ENCODE measurements at places on chromosomes 1 and 21.

GRCh38 chr1:84286071-84286470, 15.4 kb upstream of the SAMD13 start:
- DNase-seq, result no peak

- no peak for DNase-seq
Measured at GRCh38 chr21:44847261-44848056, 26.0 kb downstream of the PTTG1IP start.

DNA sequence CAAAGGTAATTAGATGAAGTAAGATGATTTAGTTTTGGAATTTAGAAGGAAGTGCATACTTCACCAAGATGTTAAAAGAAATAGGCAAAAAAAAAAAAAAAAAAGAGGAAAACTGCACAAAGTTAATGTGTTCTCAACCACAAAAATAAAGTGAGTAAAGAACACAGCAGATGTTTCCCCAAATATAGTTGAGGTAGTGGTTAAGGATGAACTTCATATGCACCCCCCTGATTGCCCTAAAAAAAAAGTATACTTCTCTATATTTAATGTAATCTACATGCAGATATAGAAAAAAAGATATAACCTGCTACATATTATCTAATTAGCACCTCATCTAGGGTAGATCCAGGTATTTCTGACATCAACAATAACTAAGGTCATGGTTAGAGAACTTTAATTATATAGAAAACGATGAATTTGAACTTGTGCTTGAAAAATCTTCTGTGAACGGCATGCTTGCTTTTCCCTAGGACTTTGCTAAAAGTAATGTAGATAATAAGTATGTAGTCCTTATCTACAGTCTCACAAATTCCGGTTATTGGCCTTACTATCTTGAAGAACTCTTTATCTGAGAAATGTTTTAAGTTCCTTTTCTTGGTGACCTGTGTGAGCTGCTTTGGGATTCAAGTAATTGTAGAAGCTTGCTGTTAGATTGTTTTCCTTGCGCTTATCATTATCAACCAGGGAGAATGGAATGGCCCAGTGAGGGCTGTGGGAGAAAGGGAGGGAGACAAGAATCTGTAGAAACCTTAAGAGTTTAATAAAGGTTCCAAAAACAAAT, 70.1 kb upstream of the LRRC7 start:
- no peak for DNase-seq

- no peak for DNase-seq
Measured at GRCh38 chr1:71918630-71919029, 363.7 kb downstream of the NEGR1 start.

DNA sequence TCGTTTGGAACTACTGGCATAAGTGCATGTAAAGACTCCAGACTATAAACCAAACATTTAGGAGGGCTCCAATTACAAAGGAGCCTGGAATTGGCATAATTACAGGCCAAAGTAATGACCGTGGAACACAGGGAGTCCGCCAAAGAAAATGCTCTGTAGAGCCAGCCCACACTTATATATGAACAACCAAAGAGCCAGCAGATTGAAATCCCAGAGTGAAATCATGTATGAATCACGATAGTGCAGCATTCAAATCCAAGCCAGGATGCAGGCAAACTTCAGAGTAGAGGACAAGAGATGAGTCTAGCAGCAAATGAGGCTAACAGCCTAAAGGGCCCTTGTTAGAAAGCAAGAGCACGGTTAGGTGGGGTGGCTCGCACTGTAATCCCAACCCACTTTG, 13.1 kb downstream of the VPS26C start:
- no peak for DNase-seq

DNA sequence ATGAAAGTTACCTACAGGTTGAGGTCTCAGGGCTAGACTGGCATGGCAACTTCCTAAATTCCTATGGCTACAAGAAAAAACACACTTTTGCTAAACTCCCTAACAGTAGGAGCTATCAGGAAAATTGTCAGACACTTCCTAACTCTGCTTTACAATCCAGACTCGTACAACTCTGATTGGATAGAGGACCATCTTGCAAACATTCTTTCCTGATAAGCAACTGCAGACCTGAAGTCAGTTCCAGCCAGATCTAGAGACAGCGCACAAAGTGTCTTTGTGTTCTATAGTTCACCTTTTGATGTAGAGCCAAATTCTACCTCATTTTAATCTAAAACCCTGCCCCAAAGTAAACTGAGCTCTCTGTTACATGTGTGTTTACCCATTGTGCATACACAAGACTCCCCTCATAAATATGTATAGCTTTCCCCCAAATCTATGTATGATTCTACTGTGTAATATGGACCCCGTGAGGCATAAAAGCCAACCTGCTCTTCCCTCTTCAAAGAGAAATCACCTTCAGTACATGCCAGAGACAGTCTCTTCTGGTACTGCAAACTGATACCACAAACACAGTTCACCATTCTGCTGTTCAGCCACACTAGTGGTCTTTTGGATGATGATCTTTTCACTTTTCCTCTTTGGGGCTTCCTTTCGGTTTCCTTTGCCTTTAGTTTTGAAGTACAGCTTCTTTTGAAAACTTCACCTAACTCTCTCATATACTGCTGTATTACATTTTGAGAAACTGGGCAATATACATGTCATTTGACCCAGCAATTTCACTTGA, 21.7 kb downstream of the ZP4 start:
- DNase-seq, result no peak

GRCh38 chr1:72285074-72285425, 2.7 kb upstream of the NEGR1 start:
- DNase-seq, result no peak

DNA sequence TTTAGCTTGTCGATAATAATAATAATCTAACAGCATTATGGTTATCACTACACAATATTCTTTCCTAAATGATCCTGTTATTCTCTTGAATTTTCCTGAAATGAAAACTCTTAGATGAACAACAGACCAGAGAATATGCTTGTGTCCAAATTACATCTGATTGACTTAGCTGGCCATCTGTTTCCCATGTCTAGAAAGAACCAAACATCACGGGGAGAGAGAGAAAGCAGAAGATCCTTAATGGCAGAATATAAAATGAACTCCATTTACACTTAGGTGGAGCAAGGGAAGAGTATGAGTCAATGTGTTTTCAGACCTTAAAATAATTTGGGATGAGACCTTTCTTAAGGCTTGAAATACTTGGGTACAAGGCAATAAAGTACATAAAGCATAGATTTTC, 162.2 kb downstream of the DSCAM start:
- no peak for DNase-seq

GRCh38 chr1:201374364-201374763, 3.1 kb downstream of the TNNT2 start:
- no peak for DNase-seq

DNA sequence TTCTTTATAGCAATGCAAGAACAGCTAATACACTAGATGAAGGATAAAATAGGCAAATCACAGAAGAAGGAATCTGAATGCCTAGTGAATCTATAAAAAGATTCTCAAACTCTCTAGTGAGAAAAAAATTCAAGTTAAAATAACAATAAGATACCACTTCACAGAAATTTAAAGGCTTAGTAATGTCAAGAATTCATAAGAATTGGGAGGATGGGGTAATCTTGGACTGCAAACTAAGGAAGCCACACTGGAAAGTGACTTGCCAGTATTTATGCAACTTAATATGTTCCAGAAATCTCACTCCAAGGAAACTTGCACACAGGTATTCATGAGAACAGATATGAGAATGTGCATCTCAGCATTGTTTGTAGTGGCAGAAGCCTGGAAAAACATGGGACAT, 38.9 kb upstream of the PRRC2C start:
- no peak for DNase-seq

DNA sequence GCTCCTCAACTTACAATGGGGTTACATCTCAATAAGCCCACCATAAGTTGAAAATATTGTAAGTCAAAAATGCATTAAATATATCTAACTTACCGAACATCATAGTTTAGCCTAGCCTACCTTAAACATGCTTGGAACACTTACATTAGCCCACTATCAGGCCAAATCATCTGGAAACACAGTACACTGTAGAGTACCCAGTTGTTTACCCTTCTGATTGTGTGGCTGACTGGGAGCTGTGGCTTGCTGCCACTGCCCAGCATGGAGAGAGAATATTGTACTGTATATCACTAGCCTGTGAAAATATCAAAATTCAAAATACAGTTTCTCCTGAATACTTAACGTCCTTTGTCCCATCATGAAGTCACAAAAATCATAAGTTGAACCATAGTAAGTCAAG, 40.4 kb upstream of the FRRS1 start:
- DNase-seq, result no peak

DNA sequence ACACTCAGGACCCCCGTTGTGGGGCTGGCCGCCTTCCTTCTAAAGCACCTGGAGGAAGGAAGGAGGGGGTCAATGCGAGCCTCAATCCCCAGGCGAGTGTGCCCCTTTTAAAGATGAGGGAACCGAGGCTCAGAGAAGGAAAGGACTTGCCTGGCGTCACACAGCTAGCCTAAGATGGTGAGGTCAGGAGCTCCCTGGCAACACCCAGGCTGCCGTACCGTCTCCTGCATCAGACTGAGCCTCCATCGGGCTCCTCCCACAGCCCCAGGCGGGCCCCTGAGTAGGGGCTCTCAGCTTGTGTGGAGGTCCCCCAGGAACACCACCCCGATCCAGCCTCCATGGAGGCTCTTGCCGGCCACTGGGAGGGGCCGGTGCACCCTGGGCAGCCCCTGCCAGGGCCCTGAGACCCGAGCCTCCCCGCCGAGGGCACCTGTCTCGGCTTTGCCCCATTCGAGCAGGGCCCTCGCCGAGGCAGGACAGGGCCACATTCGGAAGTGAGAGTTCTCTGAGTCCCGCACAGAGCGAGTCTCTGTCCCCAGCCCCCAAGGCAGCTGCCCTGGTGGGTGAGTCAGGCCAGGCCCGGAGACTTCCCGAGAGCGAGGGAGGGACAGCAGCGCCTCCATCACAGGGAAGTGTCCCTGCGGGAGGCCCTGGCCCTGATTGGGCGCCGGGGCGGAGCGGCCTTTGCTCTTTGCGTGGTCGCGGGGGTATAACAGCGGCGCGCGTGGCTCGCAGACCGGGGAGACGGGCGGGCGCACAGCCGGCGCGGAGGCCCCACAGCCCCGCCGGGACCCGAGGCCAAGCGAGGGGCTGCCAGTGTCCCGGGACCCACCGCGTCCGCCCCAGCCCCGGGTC, at the start of gene AIRE:
TSS of gene AIRE (plus strand) at position 739 of the 855 bp plus-strand sequence. CDS start 131 bp downstream, outside the sequence.
- peak; percentile 65 for DNase-seq

GRCh38 chr1:83994111-83994510, 4.8 kb downstream of the TTLL7 start:
- DNase-seq, result no peak

DNA sequence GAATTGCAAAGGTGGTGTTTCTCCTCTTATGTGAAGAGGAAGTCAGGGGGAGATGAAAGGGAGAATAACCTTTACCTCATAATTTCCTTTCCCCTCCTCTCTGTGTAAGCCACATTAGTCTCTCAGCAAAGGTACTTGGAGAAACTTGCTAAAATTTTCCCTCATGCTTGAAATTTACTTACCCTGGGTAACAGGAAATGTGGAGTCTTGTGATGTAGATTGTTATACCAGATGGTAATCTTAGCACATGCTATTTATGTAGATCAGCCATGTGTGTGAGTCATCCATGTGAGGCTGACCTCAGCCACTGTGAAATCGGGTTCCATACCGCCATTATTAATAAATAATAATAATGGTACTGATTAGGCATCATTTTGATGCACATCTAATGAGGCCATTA, 128.4 kb downstream of the TGFB2 start:
- DNase-seq, result peak; percentile 78

DNA sequence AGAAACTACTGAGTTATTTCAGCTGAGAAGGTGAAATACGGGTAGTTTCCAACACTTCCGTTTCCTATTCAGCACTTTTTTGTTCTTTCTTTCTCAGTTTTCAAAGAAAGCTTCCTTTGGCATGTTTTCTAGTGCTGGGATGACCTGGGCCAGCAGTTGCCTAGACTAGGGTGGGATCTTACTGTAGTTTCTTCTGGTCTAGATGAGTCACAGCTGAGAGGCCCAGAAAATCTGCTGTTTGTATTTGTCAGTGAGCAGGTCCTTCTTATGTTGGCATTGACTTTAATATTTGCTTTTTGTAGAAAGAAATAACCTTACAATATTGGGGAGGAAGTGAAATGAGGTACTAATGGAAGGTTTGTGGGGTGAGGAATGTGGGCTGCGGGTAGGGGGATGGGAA, 22.2 kb downstream of the C1orf21 start:
- DNase-seq, result peak; percentile 44

- DNase-seq, result peak; percentile 85
Measured at GRCh38 chr21:34983680-34984086, 65.4 kb downstream of the RUNX1 start.

DNA sequence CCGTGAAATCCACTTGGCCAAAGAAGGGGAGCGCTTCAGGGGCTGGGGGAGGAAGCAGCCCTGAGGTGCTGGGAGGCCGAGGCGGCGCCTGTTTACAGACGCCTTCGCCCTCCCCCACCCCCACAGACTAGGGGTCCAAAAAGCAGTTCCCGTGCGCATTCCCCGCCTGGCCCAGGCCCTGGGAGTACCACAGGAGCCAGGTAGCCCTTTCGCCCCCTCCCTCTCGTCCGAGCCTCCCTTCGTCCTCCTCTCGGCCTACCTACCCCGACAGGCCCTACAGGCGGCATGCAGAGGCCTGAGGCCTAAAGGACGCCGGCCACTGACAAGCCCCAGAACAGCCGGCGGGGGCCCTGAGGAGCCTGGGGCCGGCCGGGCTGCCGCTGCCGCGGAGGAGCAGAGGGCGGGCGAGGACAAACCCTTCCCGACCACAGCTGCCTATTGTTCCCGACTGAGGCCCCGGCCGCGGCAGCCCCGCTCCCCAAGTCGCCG, 522 bp downstream of the RC3H1 start:
- DNase-seq, result peak; percentile 55

DNA sequence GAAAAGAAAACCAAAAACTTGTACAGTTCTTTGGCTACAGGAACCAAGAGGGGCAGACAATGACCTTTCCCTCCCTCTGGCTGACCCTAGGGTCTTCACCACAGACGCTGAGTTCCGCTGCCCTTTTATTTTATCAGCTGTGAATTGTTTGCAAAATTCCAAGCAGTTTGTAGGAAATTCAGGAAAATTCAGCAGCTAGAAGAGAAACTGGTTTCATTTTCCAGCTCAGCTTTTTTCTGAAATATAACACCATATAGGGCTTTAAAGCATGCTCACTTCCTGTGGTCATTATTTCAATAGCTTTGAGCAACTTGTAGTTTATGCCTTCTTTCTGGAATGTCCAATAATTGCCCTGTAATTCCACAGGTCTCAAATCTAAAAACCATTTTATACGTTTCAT, 5.5 kb upstream of the PIK3R3 start:
- peak; percentile 32 for DNase-seq

DNA sequence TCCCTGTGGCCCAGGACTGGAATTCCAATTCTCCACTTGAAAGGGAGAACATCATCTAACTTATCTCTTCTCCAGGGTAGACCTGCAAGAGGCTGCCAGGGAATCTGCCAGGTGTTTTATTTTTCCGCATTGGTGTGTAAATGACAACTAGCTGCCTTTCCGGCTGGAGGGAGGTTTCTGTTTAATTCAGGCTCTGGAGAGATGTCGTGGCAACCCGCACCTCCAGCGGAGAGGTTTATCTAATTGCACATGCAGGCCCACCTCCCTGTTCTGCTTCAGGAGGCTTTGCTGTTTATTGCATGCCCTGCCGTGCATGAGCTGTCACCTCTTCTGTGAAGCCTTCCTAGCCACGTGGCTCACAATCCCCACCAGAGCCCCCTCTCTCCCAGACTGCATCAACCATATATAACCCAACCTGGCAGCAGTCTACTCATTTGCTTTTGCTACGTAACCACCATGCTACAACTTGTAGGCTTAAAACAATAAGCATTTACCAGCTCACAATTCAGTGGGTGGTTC, 151.6 kb downstream of the C1orf94 start:
- DNase-seq, result no peak

- DNase-seq, result peak; percentile 14
Measured at GRCh38 chr1:164805399-164805798, 246.4 kb downstream of the PBX1 start.
